ENCODE measurements at places on chromosomes 11 and 22.

DNA sequence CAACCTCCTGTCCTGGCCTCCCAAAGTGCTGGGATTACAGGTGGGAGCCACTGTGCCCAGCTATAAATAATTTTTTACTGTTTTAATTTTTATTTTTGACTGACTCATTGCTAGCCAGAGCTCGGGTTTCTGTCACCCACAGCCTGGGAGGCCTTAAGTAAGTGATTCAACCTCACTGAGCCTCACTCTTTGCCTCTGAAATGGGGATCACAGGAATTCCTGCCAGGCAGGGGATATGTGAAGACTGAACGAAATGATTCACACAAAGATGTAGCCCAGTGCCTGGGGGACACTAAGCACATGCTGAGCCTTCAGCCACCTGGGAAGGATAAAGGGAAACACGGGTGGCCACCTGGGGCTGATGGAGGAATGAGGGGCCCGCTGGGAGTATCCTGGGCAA lies 3.8 kb upstream of the LRRC74B start:
- no peak for DNase-seq

- no peak for DNase-seq
Measured at GRCh38 chr22:32636884-32637283, 162.3 kb downstream of the FBXO7 start.

DNA sequence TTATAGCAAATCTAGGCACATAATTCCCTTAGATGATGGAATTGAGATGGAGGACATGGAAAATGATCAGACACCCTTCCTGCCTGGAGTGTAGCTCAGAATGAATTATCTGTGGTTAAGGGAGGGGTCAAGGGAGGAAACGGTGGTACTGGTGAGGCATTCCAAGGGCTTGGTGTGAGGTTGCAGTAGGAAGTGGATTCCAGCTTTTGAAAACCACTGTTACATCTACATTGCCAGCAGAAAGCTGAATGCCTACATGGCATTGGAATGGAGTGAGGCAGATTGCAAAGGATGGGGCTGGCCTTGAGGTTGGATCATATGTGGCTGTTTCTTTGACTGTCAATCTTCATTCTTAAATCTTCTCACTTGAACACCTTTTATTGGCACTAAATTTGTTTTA lies 684.4 kb downstream of the NTM start:
- no peak for DNase-seq

DNA sequence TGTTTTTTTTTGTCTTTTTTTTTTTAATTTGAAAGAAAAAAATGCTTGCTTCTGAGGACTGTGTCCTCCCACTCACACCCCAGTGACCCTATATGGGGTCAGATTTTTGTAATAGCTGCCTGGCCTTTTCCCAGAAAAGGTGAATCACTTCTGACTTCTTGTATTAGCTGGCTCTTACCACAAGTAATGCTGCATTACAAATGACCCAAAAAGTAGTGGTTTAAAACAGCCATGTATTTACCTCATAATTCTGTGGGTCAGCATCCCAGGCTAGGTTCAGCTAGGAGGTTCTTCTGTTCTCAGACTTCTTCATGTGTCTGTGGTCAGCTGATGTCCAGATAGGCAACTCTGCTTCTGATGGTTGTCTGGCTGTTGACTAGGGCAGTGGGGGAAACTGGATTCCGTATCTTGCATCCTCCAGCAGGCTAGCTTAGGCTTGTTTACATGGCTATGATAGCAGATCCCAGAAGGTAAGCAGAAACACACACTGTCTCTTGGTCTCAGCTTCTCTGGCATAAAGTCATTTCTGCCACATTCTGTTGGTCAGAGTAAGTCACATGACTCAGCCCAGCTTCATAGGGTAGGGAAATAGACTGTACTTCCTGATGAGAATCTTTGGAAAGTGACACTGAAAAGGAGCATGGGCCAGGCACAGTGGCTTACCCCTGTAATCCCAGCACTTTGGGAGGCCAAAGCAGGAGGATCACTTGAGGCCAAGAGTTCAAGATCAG lies 19.5 kb downstream of the LHFPL7 start:
- no peak for DNase-seq
